ENCODE measurements at places on chromosomes 1 and 21.
A peak's percentile ranks its signal among the peaks of the same experiment; 100 is the strongest.

GRCh38 chr21:32994305-32994704, 31.4 kb upstream of the OLIG2 start:
- peak; percentile 12 for DNase-seq

- no peak for DNase-seq
These were observed 47.3 kb downstream of the ST6GALNAC3 start for GRCh38 chr1:76121850-76122249.

DNA sequence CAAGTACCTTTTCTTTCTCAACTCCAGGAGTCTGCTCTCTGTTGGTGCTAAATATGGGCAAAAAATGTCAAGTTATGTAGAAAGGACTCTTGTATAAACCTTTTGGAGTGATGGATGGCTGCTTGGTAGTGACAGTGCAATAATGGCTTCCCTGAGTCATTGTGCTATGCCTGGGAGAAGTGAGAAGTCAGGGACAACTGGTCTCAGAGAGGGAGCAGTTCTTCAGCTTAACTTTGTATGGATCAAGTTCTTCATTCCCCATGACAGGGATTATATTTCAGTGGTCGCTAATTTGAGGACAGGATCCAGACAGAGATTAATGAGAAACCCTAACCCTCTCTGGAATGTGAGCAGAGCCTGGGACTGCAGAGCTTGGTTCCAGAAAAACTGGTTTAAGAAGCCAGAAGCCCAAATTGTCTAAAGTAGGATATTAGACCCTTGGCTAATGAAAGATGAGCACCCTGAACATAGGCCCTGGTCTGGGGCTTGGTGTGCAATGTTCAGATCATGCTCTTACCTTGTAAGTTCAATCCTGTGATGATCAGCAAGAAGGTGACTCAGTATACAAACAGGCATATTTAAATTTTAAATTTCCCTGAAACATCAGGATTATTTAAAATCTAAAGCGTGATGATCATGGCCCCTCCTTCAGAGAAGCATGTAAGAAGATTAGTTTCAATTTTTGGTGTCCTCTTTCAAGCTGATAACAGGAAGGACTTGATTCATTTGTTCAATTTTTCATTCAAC, 50.9 kb downstream of the NTMT2 start:
- no peak for DNase-seq

DNA sequence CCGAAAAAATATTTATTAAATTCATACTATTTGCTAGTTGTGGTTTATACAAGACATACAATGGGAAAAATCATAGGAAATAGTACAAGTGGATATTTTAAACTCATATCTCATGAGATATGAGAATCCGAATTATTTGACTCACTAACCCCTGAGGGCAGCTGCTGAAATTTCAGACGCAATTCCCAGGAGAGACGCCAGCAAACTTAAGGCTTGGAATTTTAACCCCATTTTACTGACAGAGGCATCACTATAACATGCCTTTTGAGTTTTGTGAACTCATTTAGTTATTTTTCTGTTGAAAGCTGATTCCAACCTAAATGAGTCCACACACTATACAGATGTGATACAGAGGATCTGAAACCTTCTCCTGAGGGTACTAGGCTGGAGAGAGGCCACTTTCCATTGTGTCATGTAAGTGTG, 5.9 kb upstream of the MROH9 start:
- no peak for DNase-seq

DNA sequence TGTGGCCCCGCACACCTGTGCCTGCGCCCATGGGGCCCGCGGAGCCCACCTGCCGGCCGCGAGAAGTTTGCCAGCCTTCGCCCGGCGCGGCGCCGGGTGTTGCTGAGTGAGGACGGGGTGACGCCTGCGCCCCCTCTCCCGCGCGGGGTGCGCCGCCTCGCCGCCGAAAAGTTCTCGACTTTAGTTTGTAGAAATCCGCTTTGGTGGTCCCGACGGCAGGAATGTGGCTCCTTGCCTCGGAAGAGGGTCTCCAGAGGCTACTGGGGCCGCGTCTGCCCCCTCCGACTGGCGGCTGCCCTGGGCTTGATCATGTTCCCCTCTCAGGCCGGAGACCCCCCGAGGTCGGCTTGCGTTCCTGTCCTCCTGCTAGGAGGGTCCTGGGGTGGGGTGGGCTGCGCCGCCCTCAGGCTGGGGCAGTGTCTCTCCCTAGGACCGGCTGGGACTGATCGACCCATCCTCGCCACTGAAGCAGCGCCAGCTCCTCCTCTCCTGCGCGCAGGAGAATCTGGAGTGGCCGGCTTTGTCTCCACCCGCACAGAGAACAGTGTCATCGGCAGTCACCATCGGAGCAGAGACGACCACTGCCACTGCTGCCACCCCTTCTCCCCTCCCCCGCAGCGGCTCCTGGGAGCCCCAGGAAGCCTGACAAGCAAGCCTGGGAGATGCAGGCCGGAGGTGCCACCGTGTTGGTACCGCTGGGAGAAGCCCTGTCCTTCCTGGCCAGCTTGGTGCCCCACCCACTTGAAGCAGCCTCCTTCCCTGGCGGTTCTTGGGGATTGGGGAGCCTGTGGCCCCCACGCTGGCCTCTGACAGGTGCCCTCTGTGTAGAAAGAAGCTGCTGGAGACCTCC, 553 bp upstream of the SLC30A2 start:
- DNase-seq, result no peak

- DNase-seq, result no peak
These were observed 16.1 kb upstream of the GPR37L1 start for GRCh38 chr1:202106340-202107254.

- DNase-seq, result no peak
These were observed 52.4 kb upstream of the C1orf53 start for GRCh38 chr1:197850042-197850441.

GRCh38 chr1:203038217-203038741, 12.0 kb downstream of the PPFIA4 start:
- DNase-seq, result peak; percentile 65

DNA sequence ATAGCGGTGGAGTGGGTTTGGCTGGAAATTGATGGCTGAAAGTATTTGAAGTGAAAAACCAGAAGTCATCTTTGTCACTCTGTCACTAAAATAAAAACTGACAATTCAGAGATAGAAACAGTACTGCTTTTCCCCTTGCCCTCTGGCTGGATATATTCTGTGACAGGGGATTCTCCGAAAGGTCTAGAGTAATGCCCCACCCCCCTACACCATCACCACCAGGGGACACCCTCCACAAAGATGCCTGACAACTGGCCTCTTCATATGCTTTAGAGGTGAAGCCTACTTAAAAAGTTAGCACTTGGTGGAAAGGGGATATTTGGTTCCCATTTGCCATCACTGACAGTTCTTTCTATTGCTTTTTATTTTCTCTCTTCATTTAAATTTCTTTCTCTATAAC, 73.5 kb downstream of the SGIP1 start:
- no peak for DNase-seq

DNA sequence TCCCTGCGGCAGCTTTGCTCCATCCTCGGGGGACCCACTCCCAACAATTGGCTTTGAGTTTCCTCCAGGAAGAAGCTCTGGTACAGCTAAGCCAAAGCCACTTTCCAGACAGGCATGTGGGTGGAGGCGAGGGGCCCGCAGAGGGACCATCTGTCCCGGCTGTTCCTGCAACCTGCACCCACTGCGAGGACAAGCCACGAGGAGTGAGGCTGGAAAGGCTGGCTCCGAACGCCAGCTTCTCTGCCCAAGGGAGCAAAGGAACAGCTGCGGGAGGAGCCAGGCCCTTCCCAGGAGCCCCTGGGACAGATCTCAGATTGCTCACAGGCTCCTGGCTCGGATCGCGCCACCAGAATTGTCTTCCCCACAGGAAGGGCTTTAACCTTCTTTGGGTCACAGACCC, 28.3 kb upstream of the PEF1 start:
- no peak for DNase-seq
